Epithelial cell of proximal tubule (primary cell): ENCODE measurements at places on chromosomes 7 and 10.

DNA sequence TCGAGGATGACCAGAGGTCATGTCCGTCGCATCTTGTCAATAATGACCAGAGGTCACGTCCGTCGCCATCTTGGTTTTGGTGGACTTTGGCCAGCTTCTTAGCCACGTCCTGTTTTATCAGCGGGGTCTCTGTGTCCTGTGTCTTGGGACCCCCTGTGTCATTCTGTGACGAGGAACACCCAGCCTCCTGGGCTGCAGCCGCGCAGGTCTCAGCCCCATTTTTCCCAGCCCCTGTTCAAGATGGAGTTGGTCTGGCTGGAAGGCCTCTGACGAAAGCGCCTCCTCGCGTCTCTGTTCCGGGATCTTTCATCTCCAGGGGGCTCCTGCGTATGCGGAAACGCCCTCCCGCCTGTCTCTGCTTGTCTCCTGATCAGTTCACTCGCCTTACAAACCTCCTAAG, 134.2 kb downstream of the ELFN1 start:
- no peak for DNase-seq

GRCh38 chr10:77187376-77187999, 450.1 kb downstream of the KCNMA1 start:
- DNase-seq: no peak

DNA sequence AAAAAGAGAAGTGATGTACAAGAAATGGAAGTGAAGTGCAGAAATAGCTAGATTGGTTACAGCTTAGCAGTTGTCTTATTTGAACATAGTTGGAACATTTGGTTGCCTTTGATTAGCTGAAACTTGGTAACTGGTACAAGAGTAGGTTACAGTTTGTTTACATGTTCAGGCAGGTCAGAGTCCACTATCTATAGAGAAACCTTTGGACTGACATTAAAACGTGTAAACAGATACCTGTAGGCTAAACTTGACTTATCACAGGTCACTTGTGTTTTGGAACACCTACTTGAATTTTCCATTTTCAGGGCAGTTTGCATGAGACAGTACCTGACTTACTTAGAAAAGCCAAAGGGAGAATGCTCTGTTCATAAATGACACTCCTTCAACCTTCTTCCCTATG, 28.5 kb upstream of the CYP2C8 start:
- DNase-seq: no peak

GRCh38 chr7:141313896-141314295, 237.3 kb upstream of the AGK start:
- no peak for DNase-seq

DNA sequence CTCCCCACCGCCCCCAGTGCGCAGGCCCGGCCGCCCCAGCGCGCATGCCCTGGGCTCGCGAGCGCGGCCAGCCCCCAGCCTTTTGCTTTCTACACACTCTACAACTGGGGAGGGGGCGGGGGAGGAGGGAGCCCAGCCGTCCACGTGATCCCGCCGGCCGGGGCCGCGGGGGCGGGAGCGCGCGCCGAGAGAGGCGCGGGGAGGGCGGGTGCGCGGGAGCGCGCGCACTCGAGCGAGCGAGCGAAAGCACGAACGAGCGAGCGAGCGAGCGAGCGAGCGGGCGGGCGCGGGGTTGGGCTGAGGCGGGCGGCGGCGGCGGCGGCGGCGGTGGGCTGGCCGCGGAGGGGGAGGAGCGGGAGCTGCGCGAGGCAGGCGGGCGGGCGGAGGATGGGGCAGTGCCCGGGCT, at the start of gene AUTS2:
AUTS2 (plus strand) TSS at position 395 of the 406 bp plus-strand sequence. CDS start 1,179 bp downstream, outside the sequence.
- no peak for DNase-seq

DNA sequence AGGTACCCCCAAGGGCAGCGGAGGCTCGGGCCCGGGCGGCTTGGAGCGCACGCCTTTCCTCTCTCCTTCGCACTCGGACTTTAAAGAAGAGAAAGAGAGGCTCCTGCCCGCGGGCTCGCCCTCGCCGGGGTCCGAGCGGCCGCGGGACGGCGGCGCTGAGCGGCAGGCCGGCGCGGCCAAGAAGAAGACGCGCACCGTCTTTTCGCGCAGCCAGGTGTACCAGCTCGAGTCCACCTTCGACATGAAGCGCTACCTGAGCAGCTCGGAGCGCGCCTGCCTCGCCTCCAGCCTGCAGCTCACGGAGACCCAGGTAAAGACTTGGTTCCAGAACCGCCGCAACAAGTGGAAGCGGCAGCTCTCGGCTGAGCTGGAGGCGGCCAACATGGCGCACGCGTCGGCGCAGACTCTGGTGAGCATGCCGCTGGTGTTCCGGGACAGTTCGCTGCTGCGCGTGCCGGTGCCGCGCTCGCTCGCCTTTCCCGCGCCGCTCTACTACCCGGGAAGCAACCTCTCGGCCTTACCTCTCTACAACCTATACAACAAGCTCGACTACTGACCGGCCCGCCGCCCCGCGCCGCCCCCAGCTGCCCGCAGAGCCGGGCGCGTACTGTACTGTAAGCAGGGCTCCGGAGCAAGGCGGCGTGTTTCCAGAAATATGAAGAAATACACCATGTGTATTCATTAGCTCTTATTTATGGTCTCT, 1.8 kb downstream of the HMX2 start:
- DNase-seq: no peak

- no peak for DNase-seq
Measured at GRCh38 chr7:92002720-92003119, 62.1 kb downstream of the AKAP9 start.

DNA sequence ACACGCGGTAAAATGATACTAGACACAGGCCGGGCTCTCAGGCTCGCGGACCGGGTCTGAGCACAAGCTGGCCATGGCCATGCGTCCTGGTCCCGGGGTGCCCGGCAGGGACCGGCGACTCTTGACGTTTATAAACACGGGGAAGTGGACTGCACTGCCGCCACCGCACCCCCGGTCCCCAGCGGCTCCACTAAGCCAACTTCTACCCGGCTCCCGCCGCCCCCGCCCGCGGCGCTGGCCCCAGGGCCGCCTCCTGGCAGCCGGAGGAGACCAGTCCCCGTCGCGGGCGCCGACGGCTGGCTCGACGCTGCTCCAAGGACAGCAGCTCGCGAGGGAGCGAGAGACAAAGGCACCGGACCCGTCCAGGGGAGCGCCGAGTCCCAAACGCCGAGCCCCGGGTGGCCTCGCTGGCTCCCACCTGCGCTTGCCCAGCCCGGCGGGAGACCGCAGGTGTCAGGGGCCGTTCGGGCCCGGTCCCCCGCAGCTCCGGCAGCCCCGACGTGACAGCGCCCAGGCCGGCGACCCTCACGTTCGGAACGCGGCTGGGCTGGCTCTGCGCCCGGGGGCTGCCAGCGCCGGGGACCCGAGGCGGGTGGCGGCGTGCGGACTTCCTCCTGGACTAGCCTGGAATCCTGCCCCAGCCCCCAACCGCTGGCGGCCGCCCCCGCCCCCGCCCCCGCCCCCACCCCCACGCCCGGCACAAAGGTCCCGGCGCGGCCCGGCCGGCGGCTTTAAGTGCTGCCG, 517 bp downstream of the ITGB1 start:
- DNase-seq: no peak

DNA sequence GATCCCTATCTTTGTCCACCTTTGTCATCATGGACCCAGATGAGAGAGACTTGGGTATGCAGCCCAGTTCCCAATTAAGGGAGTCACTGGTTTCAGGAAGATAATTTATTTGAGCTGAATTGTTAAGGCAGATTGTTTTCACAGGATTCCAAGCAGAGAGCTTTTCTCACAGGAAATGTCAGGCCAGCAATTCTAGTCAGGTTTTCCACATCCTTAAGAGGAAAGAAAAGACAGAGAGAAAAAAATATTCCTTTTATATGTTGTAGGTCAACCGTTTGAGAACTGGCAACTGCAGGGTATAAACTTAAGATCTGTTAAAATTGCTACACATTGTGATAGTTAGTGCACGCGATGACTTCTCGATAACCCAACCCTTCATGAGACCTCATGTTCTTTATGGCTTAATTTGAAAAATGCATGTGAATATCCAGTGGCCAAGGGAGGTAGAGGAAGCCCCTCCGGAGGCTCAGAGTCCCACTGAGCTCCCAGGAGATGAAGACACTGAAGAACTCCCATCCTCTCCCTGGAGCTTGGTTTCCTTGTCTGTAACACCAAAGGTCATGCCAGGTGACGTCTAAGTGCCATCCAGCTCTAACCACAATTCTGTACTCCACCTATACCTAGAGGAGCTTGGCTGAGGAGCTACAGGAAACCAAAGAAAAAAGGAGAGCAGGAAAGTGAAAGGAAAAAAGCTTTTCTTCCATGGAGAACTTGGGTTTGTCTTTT, 45.6 kb downstream of the MINDY4 start:
- DNase-seq: no peak

DNA sequence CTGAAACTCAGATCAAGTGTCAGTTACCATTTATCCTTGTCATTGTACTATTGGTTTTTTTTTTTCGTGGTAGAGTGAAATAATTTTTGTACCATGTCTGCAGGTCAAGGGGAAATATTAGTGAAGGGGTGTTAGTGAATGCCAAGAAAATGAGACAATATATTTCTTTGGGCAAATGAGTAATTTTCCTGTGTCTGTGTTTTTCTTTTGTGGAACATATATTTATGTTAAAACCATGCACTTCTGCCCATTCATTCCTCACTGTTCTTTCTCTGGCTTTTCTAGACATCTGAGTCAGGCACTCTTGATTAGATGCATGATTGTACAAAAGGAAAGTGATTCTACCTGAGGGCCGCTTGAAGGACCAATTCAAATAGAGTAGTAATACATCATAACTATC, 161.6 kb downstream of the BICC1 start:
- DNase-seq: no peak
